ENCODE measurements at places on chromosomes 3 and 15. TPM values are rescaled to one million over a fixed set of nuclear protein-coding genes. Genes with fewer than 3 reads are reported as not detected.

The ACP3 gene
- total RNA-seq, result 7.9 TPM

The PIF1 gene
- 19.1 TPM for total RNA-seq

The FGF7 gene
- total RNA-seq, result 2.8 TPM

The CPN2 gene
- total RNA-seq, result 1.1 TPM

The ANKRD34C gene
- total RNA-seq, result 0.12 TPM

The SMCO1 gene
- total RNA-seq, result 0.24 TPM

The CHRM5 gene
- total RNA-seq, result 0.81 TPM

The MST1R gene
- total RNA-seq, result 7.6 TPM

All from testis (tissue), 5 donors.